ENCODE measurements at places on chromosomes 7 and 10. TPM values are rescaled to one million over a fixed set of nuclear protein-coding genes. Genes with fewer than 3 reads are reported as not detected.

Gene C10orf143
- total RNA-seq = 8.5 TPM

Gene HMX3
- total RNA-seq = not detected

Gene DNAJC30
- total RNA-seq = 4.4 TPM

Gene CCL24
- total RNA-seq = 2.6 TPM

Gene ACSL5
- 6.5 TPM for total RNA-seq

Gene RAB18
- 75.5 TPM for total RNA-seq

Gene SMO
- total RNA-seq = 19.0 TPM

Gene ARHGAP19
- 12.8 TPM for total RNA-seq

Gene GTF2IRD2
- 6.5 TPM for total RNA-seq

Gene SKIDA1
- total RNA-seq = 0.53 TPM

Gene POLR2J2
- total RNA-seq = 1.0 TPM

Gene KIF11
- total RNA-seq = 5.4 TPM

Gene VWDE
- total RNA-seq = 0.26 TPM

Gene DGKB
- 0.17 TPM for total RNA-seq

Gene TUBAL3
- total RNA-seq = not detected

Gene TM9SF3
- 65.3 TPM for total RNA-seq

Gene FRMD4A
- 27.4 TPM for total RNA-seq

Gene TMEM196
- total RNA-seq = not detected

Gene TSPAN13
- 6.9 TPM for total RNA-seq

Gene TRIM24
- 20.8 TPM for total RNA-seq

Gene AMZ1
- not detected for total RNA-seq

Gene SRRM3
- total RNA-seq = 8.4 TPM

Gene ARHGEF5
- total RNA-seq = 109 TPM

Gene CCNJ
- total RNA-seq = 3.1 TPM

Gene MYPN
- not detected for total RNA-seq

Gene GBF1
- total RNA-seq = 49.6 TPM

Gene ABCC2
- total RNA-seq = 1.6 TPM

Gene CUEDC2
- total RNA-seq = 48.2 TPM

Gene ADD3
- total RNA-seq = 335 TPM

Gene PRSS2
- not detected for total RNA-seq

Data from suprapubic skin (tissue), 4 donors.